Stimulated activated CD8-positive, alpha-beta memory T cell treated with anti-CD3 and anti-CD28 coated beads, Interleukin-4, amount 100 ng/mL, for 4 hours (primary cell): ENCODE measurements at places on chromosomes 3 and 15.

DNA sequence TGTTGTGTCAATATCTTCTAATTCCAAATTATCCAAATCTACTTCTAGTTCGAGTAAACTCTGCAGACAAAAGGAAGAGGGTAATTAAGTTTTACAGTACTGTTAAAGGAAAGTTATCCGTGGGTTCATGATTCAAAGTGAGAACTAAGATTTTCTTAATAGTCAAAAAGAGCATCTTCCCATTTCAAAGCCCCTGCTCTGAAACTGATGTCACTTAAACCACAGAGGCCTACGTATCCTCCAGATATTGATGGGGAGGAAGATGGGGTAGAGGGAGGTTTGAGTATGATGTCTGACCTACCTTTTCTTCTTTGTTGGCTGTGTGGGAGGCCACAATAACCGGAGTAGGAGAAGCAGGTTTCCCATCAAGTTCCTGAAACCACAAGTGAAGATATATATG, 14.1 kb downstream of the MRPS22 start:
- DNase-seq, result no peak

GRCh38 chr3:33067484-33067883, 29.5 kb downstream of the GLB1 start:
- no peak for DNase-seq

DNA sequence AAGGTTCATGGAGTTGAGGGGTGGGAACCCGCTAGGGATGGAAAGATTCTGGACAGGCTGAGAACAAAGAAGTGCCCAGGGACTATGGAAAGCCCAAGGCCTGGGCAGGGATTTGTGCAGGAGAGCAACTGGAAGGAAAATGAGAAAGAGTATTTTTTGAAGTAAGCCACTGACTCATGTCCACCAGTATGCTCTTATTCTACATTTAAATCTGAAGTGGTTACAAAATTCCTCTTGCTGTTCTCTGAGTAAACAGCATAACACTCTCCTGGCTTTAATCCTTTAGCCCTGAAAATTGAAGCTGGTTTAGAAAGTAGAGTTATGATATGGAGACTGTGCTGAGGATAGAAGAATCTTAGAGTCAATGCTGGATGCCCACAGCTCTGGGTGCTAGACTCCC, 165.2 kb downstream of the ISL2 start:
- DNase-seq, result no peak

DNA sequence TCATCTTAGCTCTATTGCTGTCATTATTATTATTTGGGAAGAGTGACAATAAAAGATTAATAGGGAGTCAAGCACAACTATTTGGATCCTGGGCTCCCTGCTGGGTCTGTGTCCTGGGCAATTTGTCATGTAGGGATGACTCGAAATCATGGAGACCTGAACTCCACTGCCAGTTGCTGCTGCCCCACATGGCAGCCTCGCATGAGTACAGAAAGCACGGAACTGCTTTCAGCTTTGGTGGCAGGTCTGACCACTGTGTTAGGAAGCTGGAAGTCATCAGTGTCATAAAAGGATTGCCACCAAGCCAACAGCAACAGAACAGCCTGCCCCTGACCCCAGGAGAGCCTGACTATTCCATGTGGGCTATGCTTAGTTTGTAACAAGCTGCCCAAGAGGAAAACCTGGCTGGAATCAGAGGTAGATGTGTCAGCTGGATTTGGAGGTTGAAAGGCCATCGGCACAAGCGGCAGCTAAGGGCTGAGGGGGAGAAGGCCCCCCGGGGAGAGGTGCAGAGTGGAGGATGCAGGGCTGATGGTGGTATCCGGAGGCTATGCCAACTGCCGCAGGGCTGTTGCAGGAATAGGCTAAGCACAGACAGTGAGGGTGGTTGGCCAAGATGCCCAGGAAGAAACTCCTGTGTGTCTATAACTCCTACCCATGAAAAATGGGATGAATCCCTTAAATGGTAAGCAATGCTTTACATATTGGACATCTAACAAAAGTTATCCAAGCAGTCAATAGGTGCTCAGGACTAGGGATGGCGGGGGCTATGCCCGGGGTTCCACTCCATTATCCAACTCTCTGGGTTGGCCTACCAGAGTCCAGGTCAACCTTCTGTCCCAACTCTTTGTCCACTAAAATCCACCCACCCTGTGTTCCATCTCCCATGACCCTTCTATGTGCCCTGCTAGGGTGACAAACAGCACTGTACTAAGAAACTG, 291.6 kb downstream of the ADAMTS17 start:
- DNase-seq, result no peak

DNA sequence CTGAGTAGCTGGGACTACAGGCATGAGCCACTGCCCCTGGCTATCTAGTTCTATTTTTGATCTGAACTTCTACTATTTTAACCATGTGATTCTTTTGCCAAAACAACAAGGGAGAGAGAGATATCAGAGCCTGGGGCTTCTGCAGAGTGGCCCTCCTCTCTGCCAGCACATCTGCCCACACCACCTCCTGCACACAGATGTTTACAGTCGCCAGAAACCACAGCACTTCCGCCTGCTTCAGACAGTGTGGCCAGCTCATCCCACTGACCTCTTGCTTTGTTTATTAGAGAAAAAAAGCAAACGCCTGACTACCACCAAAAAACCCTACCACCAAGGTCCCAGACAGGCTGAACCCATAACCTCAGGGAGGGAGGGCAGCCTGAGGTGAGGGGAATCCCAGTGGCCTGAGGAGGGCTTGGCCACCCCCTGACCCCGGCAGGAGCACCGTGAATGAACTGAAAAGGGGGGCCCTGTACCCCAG, 85.9 kb upstream of the ABHD2 start:
- no peak for DNase-seq

DNA sequence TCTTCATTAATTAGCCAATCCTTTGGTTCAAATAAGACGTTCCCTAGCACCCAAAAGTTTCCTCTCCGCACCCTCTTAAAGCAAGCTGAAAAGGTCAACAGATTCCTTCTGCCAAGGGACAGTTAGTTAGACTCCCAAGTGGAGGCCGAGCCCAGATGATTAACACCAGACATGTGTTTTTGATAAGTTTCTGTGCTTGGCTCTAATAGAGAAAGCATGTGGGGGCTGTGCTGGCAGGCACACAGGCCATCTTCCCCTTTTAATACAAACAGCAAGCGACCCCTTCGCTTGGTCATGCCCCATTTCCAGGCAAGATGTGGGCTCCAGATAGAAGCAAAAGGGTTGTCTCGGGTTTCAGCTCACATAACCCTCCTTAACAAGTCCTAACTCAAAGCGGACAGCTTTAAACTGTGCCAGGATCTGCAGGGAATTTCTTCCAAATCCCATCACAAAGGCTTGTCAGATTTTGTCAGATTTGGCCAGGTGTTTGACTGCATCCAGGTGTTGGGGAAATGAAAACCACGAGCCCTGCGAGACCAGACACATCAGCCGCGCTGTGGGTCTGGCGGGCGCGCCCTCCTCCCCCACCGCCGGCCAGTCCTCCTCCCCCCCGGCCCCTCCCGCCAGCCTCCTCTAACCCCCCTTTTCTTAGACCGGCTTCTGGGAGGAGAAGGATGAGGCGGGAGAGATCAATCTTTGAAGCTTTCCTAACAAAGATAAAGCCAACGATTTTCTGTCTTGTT, 3.3 kb downstream of the HES1 start:
- DNase-seq, result no peak

DNA sequence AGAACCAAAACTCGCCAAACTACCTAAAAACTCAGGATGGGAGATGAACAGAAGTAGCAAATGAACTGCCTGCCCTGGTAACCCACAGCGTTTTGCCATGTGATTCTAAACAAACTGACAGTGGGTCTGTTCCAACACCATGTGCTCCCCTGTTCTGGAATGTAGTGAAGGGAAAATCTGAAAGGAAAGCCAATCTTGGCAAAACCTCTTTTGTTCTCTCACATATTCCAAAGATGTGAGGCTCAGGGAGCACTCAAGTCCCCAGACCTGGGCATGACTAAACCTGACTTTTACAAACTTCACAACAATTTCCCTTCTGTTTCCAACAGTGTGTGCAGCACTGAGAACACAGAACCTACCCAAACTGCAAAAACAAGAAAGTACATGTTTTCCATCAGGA, 116.1 kb downstream of the IMPG2 start:
- DNase-seq, result no peak

DNA sequence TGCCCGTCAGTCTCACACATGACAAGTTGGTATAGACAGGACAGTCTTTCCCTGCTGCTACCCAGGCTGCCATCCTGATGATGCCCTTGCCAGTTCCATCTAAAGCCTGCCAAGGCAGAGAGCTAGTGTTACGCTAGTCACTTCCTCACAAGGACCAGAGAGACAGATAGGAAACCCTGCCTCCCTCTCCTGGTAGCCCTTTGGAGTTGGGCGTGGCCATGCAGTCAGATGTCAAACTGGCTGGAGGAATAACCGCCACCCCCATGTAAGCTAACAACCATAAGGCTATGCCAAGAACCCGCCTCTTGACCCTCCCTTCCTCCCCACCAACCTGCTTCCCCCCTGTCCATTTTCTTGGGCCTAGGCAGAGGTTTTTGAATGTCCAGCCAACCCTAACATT, 2.8 kb downstream of the TMEM115 start:
- no peak for DNase-seq

DNA sequence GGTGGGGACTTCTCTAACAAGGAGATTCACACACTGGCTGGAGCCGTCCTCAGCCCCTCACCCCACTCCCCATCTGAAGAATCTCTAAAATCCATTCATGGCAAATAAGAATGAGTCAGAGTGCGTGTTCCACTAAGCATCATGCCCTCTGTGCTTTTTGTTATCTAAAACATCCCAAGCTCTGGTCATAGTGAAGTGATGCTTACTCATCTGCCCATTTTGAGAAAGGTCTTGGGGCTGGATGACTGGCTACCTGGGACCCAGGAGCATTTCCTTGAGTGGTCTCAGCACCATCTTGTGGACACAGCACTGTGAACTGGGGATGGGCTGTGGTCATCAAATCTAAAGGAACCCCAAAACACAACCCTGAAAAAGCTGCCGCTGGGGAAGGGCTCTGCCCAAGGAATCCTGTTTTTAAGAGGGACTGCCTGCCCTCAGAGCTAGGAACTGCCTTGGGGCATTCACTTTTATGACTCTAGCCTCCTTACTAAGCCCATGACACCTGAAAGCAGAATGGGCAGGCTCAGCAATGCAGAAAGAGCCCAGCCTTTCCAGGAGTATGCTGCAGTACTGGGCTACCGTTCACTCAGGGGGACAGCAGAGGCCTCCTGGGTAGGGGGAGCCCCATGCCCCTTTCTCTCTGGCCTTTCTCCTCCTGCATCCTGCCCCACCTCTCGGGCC, 53.5 kb downstream of the ZBTB38 start:
- DNase-seq, result no peak

DNA sequence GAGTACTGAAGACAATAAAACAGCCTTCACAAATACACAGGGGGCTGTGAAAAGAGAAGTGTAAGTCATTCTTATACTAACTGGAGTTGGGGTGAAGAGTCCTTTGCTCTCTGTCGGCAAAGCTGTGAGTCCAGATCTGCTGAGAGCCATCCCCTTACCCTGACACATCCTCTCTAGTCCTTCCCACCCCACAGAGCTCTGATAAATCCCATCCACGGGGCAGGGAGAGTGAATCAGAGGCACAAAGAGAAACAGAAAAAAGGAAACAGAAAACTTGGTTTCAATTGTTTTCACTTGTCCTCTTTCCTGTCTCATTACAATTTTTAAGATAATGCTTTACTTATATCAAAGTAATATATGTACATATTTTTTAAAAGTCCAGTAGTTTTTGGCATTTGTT, 18.2 kb upstream of the ZNF639 start:
- DNase-seq, result no peak

GRCh38 chr3:14810801-14811661, 7.7 kb upstream of the FGD5 start:
- DNase-seq, result no peak

DNA sequence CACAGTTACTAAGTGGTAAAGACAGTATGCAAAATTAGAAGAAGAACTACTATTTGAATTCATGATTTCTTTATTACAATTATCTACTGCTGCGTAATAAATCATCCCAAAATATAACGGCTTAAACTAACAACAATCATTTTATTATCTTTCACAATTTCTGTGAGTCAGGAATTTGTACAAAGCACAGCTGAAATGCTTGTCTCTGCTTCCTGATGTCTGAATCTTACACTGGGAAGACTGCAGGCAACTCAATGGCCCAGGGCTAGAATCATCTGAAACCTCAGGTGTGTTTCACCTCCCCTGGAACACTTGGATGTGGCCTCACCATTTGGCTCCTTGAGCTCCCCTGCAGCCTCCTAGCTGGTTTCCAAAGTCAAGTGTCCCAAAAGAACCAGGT, 145.1 kb downstream of the MAGI1 start:
- DNase-seq, result no peak

- no peak for DNase-seq
These were observed 11.1 kb downstream of the ARHGAP31 start for GRCh38 chr3:119305286-119305685.

- no peak for DNase-seq
These were observed 320.5 kb upstream of the UMPS start for GRCh38 chr3:124409650-124410275.

DNA sequence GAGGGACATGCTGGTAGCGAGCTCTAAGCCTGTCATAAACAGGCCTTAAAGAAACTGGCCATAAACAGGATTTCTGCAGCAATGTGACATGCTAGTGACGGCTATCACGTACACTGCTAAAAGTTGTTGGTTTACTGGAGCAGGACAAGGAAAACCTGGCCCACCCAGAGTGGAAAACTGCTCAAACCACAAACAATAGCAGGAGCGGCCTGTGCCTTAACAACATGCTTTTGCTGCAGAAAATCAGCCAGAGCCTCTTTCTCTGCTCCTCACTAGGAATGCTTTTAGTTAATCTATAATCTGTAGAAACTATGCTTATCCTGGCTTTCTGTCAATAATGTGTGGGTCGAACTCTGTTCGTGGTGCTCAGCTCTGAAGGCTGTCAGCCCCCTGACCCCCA, 202.9 kb upstream of the UBE3A start:
- no peak for DNase-seq

GRCh38 chr3:66362541-66362941, 138.3 kb downstream of the LRIG1 start:
- no peak for DNase-seq

DNA sequence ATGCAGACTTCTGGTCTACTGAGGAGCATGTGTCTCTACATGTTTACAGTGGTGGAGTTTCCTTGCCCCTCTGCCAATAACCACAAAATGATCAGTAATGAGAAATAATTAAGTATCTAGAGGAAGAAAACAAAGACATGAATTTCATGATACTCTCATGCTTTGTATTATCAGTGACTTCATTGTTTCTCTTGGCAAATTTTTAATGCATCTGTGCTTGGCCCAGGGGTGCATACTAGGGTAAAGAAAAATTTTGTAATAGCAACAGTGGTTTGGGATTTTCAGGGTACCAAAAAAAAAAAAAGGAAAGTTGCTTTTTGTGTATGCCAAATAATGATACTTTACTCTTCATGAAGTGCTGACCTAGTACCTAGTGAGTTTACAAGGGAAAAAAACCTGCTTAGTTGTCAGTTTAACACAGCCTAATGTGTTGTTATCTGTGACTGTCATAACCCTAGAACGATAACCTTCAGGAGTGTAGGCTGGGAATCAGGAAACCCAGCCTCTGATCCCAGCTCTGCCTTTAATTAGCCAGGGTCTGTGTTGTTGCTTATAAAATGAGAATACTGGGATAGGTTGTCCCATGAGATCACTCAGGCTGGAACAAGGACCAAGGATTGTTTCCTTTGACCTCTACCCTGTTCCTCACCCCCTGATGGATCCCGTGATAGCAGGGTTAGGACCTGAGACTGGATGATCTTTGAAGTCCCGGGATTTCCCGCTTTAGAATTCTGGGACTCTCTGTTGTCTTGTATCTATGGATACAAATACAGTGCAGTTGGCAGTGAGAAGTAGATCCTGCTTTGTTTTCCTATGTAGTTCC, 117.5 kb downstream of the CMSS1 start:
- no peak for DNase-seq
